ENCODE measurements at places on chromosomes 2 and 18.

- no peak for DNase-seq
Measured at GRCh38 chr2:10075101-10075500, 5.1 kb downstream of the CYS1 start.

DNA sequence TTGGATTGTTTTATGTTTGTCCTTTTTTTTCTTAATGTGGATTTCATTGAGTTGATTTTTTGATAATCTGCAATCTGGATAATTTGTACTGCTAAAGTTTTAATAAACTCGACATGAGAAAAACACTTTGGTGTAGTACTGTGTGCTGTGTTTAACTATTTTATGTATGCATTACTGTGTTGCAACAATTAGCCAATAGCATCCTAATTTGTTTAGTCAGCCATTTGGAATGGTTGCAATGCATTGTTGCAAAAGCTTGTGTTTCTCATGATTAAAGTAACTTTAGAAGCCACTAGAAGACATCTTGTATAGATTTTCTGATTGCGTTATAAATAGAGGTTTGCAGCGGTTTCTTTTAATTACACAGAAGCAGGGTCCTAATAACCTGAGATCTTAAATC is 53.5 kb downstream of the PPIG start:
- DNase-seq = no peak

GRCh38 chr18:3121259-3121658 is 98.5 kb downstream of the MYOM1 start:
- DNase-seq = no peak

- no peak for DNase-seq
Measured at GRCh38 chr2:181106789-181107627, 126.6 kb downstream of the UBE2E3 start.

- no peak for DNase-seq
Measured at GRCh38 chr18:78822949-78823285, 156.7 kb upstream of the SALL3 start.

DNA sequence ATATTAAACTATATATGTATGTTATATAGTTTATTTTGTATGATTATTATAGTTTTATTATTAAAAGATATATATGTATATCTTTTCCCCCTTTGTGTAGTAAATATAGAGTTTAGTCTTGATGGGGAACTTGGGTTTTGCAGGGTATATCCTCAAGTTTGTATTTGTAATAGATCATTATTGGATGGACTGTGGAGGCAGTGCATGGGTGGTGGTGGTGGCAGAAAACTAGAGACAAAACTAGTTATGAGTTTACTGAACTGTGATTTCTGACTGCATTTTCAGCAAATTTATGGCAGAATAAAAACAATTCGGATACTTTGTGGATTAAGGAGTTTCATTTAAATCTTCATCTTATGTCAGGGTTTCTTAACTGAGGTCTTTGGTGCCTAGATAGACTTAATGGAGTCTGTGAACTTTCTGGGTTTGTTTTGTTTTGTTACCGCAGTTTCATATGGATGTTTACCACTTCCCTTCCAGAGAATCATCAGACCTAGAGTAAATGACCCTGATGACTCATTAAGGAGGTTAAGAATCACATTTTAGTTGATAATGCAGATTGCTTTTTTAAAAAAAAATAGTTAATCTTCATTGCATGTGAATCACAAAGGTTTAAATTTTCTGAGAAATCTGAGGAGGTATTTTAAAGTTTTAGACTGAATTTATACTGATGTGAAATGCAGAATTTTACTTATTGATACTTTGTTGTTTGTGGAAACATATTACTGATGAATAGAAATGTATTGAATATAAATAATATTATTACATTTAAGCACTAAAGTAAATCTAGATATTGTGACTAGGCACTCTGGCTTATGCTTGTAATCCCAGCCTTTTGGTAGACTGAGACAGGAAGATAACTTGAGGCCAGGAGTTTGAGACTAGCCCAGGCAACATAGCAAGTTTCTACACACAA is 14.5 kb downstream of the EPC2 start:
- DNase-seq = no peak

- DNase-seq = no peak
Measured at GRCh38 chr2:104502901-104503300, 351.0 kb upstream of the POU3F3 start.

DNA sequence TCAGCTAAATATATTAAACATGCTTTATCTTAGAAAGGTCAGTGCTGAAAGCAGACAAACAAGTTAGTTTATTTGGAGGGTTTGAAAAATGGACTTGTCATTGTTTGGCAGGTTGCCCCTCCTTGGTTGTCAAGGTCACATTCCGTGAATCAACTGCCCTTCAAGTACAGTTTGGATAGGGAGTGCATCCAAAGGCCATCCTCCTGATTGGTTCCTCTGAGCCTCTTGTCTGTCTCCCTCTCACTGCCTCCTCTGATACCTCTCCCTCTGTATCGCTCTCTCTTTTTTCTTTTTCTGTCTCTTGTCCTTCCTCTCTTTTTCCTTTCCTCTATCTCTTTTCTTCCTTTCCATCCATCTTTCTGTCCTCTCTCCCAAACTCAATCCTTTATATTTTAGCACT is 5.4 kb downstream of the ITGAV start:
- DNase-seq = no peak
